CD4-positive, alpha-beta memory T cell (primary cell): ENCODE measurements at places on chromosomes 7 and 10. TPM values are rescaled to one million over a fixed set of nuclear protein-coding genes. Genes with fewer than 3 reads are reported as not detected.

DNA sequence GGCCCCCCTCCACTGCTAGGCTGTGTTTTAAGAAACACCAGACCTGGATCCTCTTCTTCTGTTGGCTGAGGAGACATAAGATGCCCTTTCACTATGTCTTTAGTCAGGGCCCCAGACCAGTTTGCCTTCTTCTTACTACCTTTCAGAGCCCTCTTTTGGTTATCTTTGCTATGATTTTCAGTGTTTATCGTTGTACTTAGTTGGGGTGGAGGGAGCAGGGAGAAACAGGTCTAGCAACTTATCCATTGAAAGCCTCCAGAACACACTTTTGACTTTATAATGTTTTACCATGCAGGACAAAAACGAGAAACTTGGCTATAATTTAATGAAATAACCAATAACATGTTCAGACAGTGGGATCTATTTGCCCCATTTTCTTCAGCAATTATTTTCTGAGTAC lies 525.2 kb downstream of the TNS3 start:
- no peak overlapping the region for H3K27ac ChIP-seq
- no peaks in the 10 kb centered on the region for H3K36me3 ChIP-seq
- H3K4me1 ChIP-seq = no peaks in the 10 kb centered on the region
- DNase-seq = no peak
- no peak overlapping the region for H3K4me3 ChIP-seq

GRCh38 chr7:82211333-82211732 lies 232.2 kb downstream of the CACNA2D1 start:
- no peaks in the 10 kb centered on the region for H3K36me3 ChIP-seq
- no peaks in the 10 kb centered on the region for H3K4me1 ChIP-seq
- H3K4me3 ChIP-seq = no peak overlapping the region

DNA sequence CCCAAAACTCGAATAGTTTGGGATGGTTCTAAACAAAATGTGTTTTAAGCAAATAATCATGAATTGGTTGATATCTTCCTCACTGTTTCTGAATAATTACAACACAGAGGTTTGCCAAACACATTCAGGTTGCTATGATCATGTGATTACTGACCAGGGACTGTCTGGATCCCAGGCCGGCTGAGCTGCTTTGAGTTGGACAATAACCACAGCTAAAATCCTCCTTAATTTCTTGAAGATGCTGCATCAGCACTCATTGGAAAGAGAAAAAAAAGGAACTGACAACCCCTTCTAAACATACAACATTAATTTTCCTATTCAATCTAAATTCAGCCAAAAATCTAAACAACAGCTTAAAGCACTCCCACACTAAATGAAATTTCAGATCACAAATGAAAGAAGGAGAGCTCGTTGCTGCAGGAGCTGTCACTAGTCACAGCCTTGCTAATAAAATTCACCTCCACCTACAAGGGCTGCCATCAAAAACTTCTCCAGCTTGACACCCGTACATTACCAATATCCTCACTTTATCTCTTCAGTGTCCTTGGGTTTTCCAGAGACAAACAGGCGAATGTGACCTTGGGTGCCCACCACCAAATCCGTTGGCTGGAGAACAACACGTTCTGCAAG lies 560.2 kb downstream of the KCNMA1 start:
- no peaks in the 10 kb centered on the region for H3K27me3 ChIP-seq
- H3K4me3 ChIP-seq = no peak overlapping the region
- H3K4me1 ChIP-seq = no peaks in the 10 kb centered on the region
- no peaks in the 10 kb centered on the region for H3K36me3 ChIP-seq
- H3K27ac ChIP-seq = no peak overlapping the region
- no peak for DNase-seq

DNA sequence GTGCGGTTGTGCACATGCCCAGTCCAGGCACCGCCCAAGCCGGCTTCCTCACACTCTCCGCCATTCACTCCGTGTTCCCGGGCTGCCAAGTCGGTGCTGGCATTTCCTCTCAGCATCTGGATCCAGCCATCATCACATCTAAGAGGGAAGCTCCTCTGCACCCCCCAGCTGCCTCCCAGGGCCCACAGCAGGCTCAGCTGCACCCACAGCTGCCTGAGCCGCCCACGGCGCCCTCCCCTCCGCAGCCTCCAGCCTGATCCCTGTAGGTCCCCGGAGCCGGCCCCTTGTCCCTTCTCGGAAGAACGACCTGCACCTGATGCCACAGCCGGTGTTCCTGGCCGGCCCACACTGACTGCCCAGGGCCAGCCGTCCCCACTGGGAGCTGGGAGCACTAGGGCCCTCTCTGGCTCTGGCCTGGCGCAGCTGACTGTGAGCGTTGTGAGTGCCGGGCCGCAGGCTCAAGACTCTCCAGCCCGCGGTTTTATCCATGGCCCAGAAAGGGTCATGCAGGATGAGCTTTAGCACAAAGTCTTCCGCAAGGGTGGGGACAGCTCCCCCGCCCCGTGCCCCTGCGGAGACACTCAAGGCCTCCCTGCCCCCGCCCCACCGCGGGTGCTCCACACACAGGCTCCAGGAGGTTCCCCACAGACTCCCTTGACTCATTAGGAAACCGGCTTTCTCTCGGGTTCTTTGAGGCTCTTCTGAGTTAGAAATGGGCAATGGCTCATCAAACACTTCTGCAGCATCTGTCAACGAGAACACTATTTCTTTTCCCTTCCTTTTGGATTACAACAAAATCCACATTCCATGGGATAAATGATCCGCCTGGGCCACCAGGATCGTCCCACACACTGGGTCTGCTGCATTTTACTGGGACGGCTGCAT lies 31.2 kb downstream of the CFAP46 start:
- H3K4me1 ChIP-seq = no peaks in the 10 kb centered on the region
- no peak overlapping the region for H3K4me3 ChIP-seq
- no peak for DNase-seq

DNA sequence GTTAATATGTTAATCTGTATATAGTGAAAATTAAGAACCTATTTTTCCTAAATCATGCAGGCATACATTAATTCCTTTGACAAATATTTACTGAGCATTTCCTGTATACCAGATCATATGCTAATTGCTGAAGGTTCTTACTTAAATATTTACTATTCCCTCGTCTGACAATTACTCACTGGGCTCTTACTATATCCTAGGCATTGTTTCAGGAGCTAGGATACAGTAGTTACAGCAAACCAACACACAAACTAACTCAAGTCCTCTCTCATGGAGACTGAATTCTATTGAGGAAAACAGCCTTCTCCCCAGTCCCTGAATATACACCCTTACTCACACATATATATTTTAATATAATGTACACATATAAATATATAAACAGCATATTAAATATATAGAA lies 786.0 kb downstream of the NRG3 start:
- H3K4me3 ChIP-seq = no peak overlapping the region
- no peak for DNase-seq
- no peaks in the 10 kb centered on the region for H3K27me3 ChIP-seq
- no peak overlapping the region for H3K27ac ChIP-seq
- H3K36me3 ChIP-seq = no peaks in the 10 kb centered on the region

- H3K4me3 ChIP-seq = no peak overlapping the region
- H3K36me3 ChIP-seq = no peaks in the 10 kb centered on the region
- H3K4me1 ChIP-seq = peaks cover 3% of the 10 kb centered on the region
- no peak overlapping the region for H3K27ac ChIP-seq
- peaks cover 7% of the 10 kb centered on the region for H3K27me3 ChIP-seq
Observed at GRCh38 chr10:121597504-121598262, 561 bp downstream of the FGFR2 start.

GRCh38 chr7:39621784-39622411 lies 1.5 kb upstream of the RALA start:
- no peak overlapping the region for H3K4me3 ChIP-seq
- no peaks in the 10 kb centered on the region for H3K27me3 ChIP-seq
- no peak for DNase-seq
- no peak overlapping the region for H3K27ac ChIP-seq
- H3K36me3 ChIP-seq = no peaks in the 10 kb centered on the region

GRCh38 chr10:78359640-78360091 lies 326.0 kb downstream of the RPS24 start:
- H3K4me1 ChIP-seq = no peaks in the 10 kb centered on the region
- no peaks in the 10 kb centered on the region for H3K27me3 ChIP-seq
- no peak overlapping the region for H3K27ac ChIP-seq
- no peak for DNase-seq
- H3K4me3 ChIP-seq = no peak overlapping the region
- no peaks in the 10 kb centered on the region for H3K36me3 ChIP-seq

DNA sequence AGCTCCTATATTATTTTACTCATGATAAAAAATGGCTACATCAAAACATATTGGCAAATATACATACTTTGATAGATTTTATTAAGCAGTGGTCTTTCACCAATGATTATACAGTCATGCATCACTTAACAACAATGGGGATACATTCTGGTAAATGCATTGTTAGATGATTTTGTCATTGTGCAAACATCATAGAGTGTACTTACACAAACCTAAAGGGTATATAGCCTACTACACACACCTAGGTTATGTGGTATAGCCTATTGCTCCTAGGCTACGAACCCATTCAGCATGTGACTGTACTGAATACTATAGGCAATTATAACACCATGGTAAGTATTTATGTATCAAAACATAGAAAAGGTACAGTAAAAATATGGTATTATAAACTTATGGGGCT lies 98.9 kb upstream of the IL6 start:
- no peaks in the 10 kb centered on the region for H3K27me3 ChIP-seq
- no peak for DNase-seq
- no peak overlapping the region for H3K27ac ChIP-seq
- H3K4me3 ChIP-seq = no peak overlapping the region
- H3K4me1 ChIP-seq = no peaks in the 10 kb centered on the region
- H3K36me3 ChIP-seq = no peaks in the 10 kb centered on the region

DNA sequence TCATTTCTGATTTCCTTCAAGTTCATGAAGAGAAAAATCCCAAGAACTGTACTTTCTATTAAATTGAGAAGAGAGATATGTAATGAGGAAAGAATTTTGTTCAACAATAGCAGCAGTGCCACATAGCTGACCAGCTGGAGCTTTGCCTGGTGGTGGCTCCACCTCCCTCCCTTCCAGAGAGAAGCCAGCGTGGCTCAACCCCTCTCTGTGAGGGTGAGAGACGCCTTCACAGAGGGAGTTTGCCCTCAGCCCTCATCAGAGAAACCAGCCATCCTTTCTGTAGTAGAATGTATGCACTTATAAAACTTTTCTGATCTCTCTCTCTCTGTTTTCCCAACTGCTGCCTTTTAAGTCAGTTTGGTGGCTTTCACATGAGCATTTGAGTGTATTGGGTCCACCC lies 20.5 kb upstream of the COL1A2 start:
- no peak overlapping the region for H3K27ac ChIP-seq
- DNase-seq = no peak
- no peak overlapping the region for H3K4me3 ChIP-seq
- no peaks in the 10 kb centered on the region for H3K4me1 ChIP-seq
- no peaks in the 10 kb centered on the region for H3K27me3 ChIP-seq
- no peaks in the 10 kb centered on the region for H3K36me3 ChIP-seq

- H3K27ac ChIP-seq = no peak overlapping the region
- DNase-seq = no peak
- no peaks in the 10 kb centered on the region for H3K27me3 ChIP-seq
- no peaks in the 10 kb centered on the region for H3K36me3 ChIP-seq
Observed at GRCh38 chr7:135753616-135754413, 5.2 kb upstream of the FAM180A start.

GRCh38 chr7:3005257-3005656 lies 38.4 kb downstream of the CARD11 start:
- H3K27ac ChIP-seq = no peak overlapping the region
- H3K4me1 ChIP-seq = peaks cover 27% of the 10 kb centered on the region
- H3K36me3 ChIP-seq = peaks cover 21% of the 10 kb centered on the region
- H3K27me3 ChIP-seq = no peaks in the 10 kb centered on the region
- DNase-seq = no peak

GRCh38 chr7:134936893-134937510 lies 49.3 kb upstream of the AGBL3 start:
- no peaks in the 10 kb centered on the region for H3K4me1 ChIP-seq
- no peak for DNase-seq
- no peak overlapping the region for H3K27ac ChIP-seq
- no peaks in the 10 kb centered on the region for H3K27me3 ChIP-seq

GRCh38 chr10:16750461-16750860 lies 66.8 kb downstream of the RSU1 start:
- no peak overlapping the region for H3K27ac ChIP-seq
- no peak overlapping the region for H3K4me3 ChIP-seq
- no peaks in the 10 kb centered on the region for H3K27me3 ChIP-seq
- H3K36me3 ChIP-seq = peaks cover 12% of the 10 kb centered on the region
- no peak for DNase-seq

DNA sequence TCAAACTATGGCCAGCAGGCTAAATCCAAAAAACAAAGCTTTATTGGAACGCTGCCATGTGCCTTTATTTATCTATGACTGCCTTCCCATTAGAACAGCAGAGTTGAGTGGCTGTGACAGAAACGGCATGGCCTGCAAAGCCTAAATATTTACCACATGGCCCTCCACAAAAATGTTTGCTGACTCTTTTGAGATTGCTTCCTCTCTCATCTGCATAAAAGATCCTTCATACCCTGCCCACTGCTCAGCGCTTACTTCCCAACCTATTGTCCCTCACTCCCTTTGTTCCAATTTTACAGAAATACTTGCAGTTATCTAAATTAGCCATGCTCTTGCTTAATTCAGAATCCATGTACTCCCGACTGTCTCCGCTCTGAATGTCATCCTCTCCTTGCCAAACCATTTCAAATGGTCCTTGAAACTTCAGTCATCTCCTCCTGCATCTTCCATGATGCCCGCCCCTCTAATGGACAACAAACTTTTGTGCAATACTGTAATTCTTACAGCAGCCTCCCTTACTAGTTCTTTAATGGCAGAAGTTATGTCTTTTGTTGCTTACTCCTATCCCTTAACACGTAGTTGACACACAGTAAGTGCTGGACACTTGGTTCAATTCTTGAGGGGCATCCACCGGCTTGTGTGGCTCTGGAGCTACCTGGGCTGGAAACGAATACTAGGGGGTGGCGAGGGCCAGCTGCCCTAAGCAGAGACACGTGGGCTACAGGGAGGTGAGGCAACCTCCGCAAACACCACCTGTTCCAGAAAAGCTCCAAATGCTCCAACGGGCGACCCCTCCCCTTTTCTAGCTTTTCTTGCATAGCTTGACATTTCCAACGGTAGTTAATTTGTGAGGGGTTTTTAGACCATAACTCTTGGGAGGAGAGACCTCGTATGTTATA lies 832 bp downstream of the XRCC2 start:
- DNase-seq = no peak
- H3K4me3 ChIP-seq = peak overlapping the region; percentile 62
- no peaks in the 10 kb centered on the region for H3K27me3 ChIP-seq
- no peaks in the 10 kb centered on the region for H3K36me3 ChIP-seq
- H3K27ac ChIP-seq = peak overlapping the region; percentile 73

GRCh38 chr10:103476046-103476768 lies 2.8 kb downstream of the CALHM3 start:
- no peak overlapping the region for H3K27ac ChIP-seq
- no peak overlapping the region for H3K4me3 ChIP-seq
- DNase-seq = no peak
- no peaks in the 10 kb centered on the region for H3K36me3 ChIP-seq

- H3K27ac ChIP-seq = no peak overlapping the region
- no peak overlapping the region for H3K4me3 ChIP-seq
- no peaks in the 10 kb centered on the region for H3K36me3 ChIP-seq
- H3K27me3 ChIP-seq = no peaks in the 10 kb centered on the region
- DNase-seq = no peak
- H3K4me1 ChIP-seq = no peaks in the 10 kb centered on the region
Observed at GRCh38 chr10:35172146-35172545, 45.5 kb downstream of the CREM start.

The CTAGE6 gene
- total RNA-seq = 3.8 TPM

The HOXA2 gene
- total RNA-seq = not detected

The LBX1 gene
- total RNA-seq = not detected

The CYP3A7 gene
- total RNA-seq = not detected
